ENCODE measurements at places on chromosomes 1 and 21.

GRCh38 chr1:217117973-217118465 is 394.8 kb upstream of the ESRRG start:
- DNase-seq: no peak

- no peak for DNase-seq
Measured at GRCh38 chr1:4395676-4396075, 258.7 kb upstream of the AJAP1 start.

- no peak for DNase-seq
Measured at GRCh38 chr21:43355925-43356289, 71.0 kb downstream of the SIK1 start.

DNA sequence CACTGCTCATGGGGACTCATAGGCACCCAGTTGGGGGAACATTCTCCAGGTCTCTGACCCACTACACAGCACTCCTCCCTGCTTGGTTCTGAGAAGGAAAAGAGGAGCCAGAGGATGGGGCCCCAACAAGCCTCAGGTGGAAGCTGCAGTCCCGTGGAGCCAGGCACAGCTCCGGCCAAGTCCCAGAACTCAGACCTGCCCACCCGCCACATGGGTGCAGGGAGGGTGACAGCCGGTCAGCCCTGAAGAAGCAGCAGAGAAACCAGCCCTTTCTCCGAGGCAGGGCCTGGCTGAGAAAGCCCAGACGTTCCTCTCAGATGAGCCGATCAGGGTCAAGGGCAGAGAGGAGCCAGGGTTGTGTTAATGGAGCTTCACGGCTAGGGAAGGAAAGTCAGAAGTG is 106.5 kb downstream of the PRDM16 start:
- DNase-seq: no peak

All from colonic mucosa (tissue), 4 donors.